ENCODE measurements at places on chromosomes 11 and 22. TPM values are rescaled to one million over a fixed set of nuclear protein-coding genes. Genes with fewer than 3 reads are reported as not detected.

Gene SIRT3
- 8.0 TPM for total RNA-seq

Gene KRTAP5-9
- not detected for total RNA-seq

Gene PARVG
- total RNA-seq, result not detected

Gene KLHDC7B
- not detected for total RNA-seq

Gene ARHGAP42
- 4.6 TPM for total RNA-seq

Gene LUZP2
- 0.28 TPM for total RNA-seq

Gene OR4C16
- not detected for total RNA-seq

Gene CHST1
- not detected for total RNA-seq

Gene ZC3H12C
- 12.6 TPM for total RNA-seq

Gene MYOD1
- total RNA-seq, result not detected

Gene RFPL2
- total RNA-seq, result not detected

Gene CRYAB
- 0.85 TPM for total RNA-seq

Gene FXYD2
- not detected for total RNA-seq

Gene ZNF280B
- 1.3 TPM for total RNA-seq

Gene NLRP10
- total RNA-seq, result 3.1 TPM

Gene MS4A15
- total RNA-seq, result not detected

Gene ELFN2
- total RNA-seq, result 0.95 TPM

Gene SLC22A9
- not detected for total RNA-seq

Gene OR52N4
- not detected for total RNA-seq

Gene OR2AG2
- total RNA-seq, result 0.03 TPM

Gene HEPHL1
- 114 TPM for total RNA-seq

Gene ANO5
- not detected for total RNA-seq
